ENCODE measurements at places on chromosomes 4 and X. TPM values are rescaled to one million over a fixed set of nuclear protein-coding genes. Genes with fewer than 3 reads are reported as not detected.

IL2 gene
- total RNA-seq = not detected

FAM236B gene
- total RNA-seq = not detected

SPACA5 gene
- total RNA-seq = not detected

TRPC5OS gene
- not detected for total RNA-seq

PHOX2B gene
- total RNA-seq = not detected

NXF2 gene
- total RNA-seq = not detected

MFSD8 gene
- total RNA-seq = 21.7 TPM

RNF175 gene
- under 0.01 TPM for total RNA-seq

LPAR4 gene
- under 0.01 TPM for total RNA-seq

UGT2A1 gene
- total RNA-seq = not detected

ZBTB49 gene
- 5.1 TPM for total RNA-seq

GLRA3 gene
- total RNA-seq = not detected

GPRIN3 gene
- total RNA-seq = under 0.01 TPM

TMPRSS11A gene
- total RNA-seq = not detected

TSPAN6 gene
- total RNA-seq = 16.6 TPM

CXCL11 gene
- total RNA-seq = not detected

SYNPO2 gene
- total RNA-seq = 10.3 TPM

GABRA4 gene
- total RNA-seq = not detected

FAM133A gene
- not detected for total RNA-seq

PCDH18 gene
- 100 TPM for total RNA-seq

F8A3 gene
- total RNA-seq = 1.8 TPM

IRS4 gene
- total RNA-seq = not detected

CLIC2 gene
- 15.1 TPM for total RNA-seq

RBM46 gene
- not detected for total RNA-seq

HOPX gene
- 0.37 TPM for total RNA-seq

FGF5 gene
- 10.6 TPM for total RNA-seq

SEL1L3 gene
- 5.7 TPM for total RNA-seq

CSAG3 gene
- total RNA-seq = not detected

GPR119 gene
- total RNA-seq = not detected

TMEM271 gene
- not detected for total RNA-seq

TIGD2 gene
- 5.5 TPM for total RNA-seq

LDB2 gene
- total RNA-seq = 5.1 TPM

CORIN gene
- under 0.01 TPM for total RNA-seq

CT55 gene
- total RNA-seq = not detected

Data from subcutaneous preadipocyte (primary cell).